Neural progenitor cell (in vitro differentiated cells): ENCODE measurements at places on chromosomes 6 and 20. TPM values are rescaled to one million over a fixed set of nuclear protein-coding genes. Genes with fewer than 3 reads are reported as not detected.

DNA sequence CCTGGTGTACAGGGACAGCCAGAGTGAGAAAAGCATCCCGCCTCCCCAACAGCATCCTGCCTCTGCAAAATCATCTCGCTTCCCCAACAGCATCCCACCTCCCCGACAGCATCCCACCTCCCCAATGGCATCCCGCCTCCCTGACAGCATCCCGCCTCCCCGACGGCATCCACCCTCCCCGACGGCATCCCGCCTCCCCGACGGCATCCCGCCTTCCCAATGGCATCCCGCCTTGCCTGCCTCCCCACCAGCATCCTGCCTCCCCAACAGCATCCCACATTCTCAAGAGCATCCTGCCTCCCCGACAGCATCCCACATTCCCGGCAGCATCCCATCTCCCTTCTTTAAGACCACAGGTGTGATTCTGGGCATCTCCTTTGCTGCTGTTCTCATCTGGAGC, 46.0 kb upstream of the NXT1 start:
- no peak overlapping the region for H3K27ac ChIP-seq
- no peaks in the 10 kb centered on the region for H3K27me3 ChIP-seq
- no peak overlapping the region for H3K4me3 ChIP-seq
- H3K4me1 ChIP-seq = no peaks in the 10 kb centered on the region

DNA sequence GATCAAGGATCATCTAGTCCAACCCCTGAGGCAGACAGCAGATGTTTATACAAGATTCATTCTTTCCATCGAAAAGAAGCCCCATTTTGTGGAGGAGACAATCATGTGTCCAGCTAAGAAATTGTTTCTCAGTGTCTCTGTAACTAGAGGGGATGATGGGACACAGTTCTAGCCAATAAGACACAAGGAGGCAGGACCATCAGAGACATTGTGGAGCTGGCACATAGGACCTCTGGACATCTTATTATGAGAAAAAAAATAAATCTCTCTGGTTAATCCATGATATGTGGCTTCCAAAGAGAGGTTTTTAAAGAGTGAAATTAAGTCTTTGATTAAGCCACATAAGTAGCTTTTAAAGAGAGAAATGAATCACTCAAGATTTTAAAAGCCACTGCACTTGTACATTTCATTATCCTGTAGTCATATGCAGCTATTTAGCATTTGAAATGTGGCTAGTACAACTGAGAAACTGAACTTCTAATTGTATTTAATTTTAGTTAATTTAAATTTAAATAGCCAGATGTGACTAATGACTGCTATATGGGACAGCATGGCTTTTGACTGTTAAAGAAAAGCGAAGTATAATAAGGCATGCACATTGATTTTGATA, 176.8 kb downstream of the TASP1 start:
- no peaks in the 10 kb centered on the region for H3K4me1 ChIP-seq
- no peaks in the 10 kb centered on the region for H3K36me3 ChIP-seq
- no peaks in the 10 kb centered on the region for H3K27me3 ChIP-seq
- DNase-seq = no peak
- no peak overlapping the region for H3K27ac ChIP-seq
- no peak overlapping the region for H3K4me3 ChIP-seq

DNA sequence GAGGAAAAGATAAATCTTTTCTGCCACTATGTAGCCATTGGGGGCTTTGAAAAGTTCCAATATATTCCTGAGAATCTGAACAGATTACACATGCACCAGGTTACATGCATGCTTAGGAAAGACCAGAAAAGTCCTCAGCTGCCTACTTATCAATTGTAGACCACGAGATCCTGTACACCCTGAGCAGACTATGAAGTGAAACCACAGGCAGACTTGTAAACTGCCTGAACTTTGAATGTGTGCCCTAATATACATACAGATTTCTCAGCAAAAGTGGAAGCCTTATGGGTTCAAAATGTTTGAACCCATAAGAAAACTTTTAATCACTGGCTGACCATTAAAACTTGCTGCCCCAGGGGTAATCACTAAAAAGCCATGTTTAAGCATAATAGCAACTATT, 273.5 kb upstream of the RUNX2 start:
- DNase-seq = no peak
- no peak overlapping the region for H3K4me3 ChIP-seq
- H3K27me3 ChIP-seq = no peaks in the 10 kb centered on the region
- H3K4me1 ChIP-seq = peaks cover 15% of the 10 kb centered on the region

DNA sequence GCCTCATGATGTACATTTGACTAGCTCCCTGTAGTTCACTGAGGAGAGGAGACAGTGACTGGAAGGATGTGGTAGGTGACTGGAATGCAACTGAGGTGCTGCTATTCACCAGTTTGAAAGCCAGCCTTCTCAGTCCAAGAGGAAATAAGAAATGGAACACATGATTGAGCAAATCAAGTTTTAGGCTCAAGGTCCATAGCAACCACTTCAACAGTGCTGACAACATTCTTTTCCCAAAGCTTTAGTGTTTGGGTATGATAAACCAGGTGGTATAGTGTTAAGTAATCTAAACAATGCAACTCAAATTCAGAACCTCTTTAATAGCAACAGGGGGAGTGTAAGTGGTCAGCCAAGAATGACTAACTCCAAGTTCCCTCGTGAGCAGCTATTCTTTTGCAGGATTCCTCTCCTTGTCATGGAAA, 9.2 kb downstream of the ZHX3 start:
- H3K4me1 ChIP-seq = no peaks in the 10 kb centered on the region
- H3K27me3 ChIP-seq = no peaks in the 10 kb centered on the region
- no peak overlapping the region for H3K4me3 ChIP-seq

Gene ADGRG6
- total RNA-seq = 0.39 and 0.93 TPM in 2 replicates

Gene SCUBE3
- total RNA-seq = 9.0 and 11.4 TPM in 2 replicates

DNA sequence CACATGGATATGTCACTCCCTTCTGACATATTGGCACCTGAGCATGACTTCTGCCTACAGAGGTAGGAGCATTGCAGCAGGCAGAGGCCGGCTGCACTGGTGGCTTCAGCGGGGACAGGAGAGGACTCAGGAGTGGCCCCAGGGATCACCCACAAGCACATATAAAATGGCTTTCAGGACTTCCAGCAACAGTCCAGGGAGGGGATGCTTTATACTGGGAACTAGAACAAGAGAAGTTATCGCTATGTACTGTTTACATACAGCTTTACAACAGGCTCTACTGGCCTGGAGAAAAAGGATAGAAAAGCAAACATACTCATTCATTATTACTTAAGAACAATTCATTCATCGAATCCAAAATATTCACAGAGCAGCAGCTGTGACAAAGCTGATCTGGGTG, 337.8 kb downstream of the THBS2 start:
- no peak for DNase-seq
- no peaks in the 10 kb centered on the region for H3K27me3 ChIP-seq
- no peaks in the 10 kb centered on the region for H3K4me1 ChIP-seq
- H3K36me3 ChIP-seq = no peaks in the 10 kb centered on the region
- H3K27ac ChIP-seq = no peak overlapping the region

Gene NNAT
- 0.37 TPM in 1 of 2 replicates, not detected in the other for total RNA-seq

Gene HLA-DPA1
- 1.5 and 2.8 TPM in 2 replicates for total RNA-seq

- H3K27ac ChIP-seq = no peak overlapping the region
- DNase-seq = no peak
- H3K4me1 ChIP-seq = peaks cover 9% of the 10 kb centered on the region
- H3K4me3 ChIP-seq = no peak overlapping the region
- H3K36me3 ChIP-seq = no peaks in the 10 kb centered on the region
These were observed 163.1 kb downstream of the IBTK start for GRCh38 chr6:82084324-82084920.

GRCh38 chr6:22149501-22150367, 147.1 kb downstream of the PRL start:
- no peak overlapping the region for H3K27ac ChIP-seq
- no peak overlapping the region for H3K4me3 ChIP-seq

GRCh38 chr6:100468016-100468622, 3.4 kb upstream of the SIM1 start:
- peaks cover 100% of the 10 kb centered on the region for H3K27me3 ChIP-seq
- peaks cover 19% of the 10 kb centered on the region for H3K4me1 ChIP-seq
- H3K36me3 ChIP-seq = no peaks in the 10 kb centered on the region
- no peak overlapping the region for H3K27ac ChIP-seq
- H3K4me3 ChIP-seq = no peak overlapping the region
- no peak for DNase-seq

GRCh38 chr6:134575221-134575620, 257.3 kb upstream of the SGK1 start:
- H3K4me1 ChIP-seq = no peaks in the 10 kb centered on the region
- no peaks in the 10 kb centered on the region for H3K36me3 ChIP-seq
- H3K4me3 ChIP-seq = no peak overlapping the region
- H3K27me3 ChIP-seq = no peaks in the 10 kb centered on the region

Gene SIM1
- not detected in 2 replicates for total RNA-seq

GRCh38 chr20:59786801-59787537, 146.5 kb downstream of the SYCP2 start:
- no peak overlapping the region for H3K27ac ChIP-seq
- DNase-seq = no peak
- H3K36me3 ChIP-seq = no peaks in the 10 kb centered on the region
- H3K4me1 ChIP-seq = peaks cover 4% of the 10 kb centered on the region

GRCh38 chr20:15594158-15594695, 979.0 kb downstream of the KIF16B start:
- H3K27me3 ChIP-seq = no peaks in the 10 kb centered on the region
- H3K36me3 ChIP-seq = no peaks in the 10 kb centered on the region
- no peak overlapping the region for H3K4me3 ChIP-seq
- no peaks in the 10 kb centered on the region for H3K4me1 ChIP-seq
- no peak for DNase-seq
- no peak overlapping the region for H3K27ac ChIP-seq

- H3K36me3 ChIP-seq = peaks cover 26% of the 10 kb centered on the region
- H3K27ac ChIP-seq = no peak overlapping the region
- no peaks in the 10 kb centered on the region for H3K4me1 ChIP-seq
These were observed 12.5 kb downstream of the WDR27 start for GRCh38 chr6:169689287-169689686.

DNA sequence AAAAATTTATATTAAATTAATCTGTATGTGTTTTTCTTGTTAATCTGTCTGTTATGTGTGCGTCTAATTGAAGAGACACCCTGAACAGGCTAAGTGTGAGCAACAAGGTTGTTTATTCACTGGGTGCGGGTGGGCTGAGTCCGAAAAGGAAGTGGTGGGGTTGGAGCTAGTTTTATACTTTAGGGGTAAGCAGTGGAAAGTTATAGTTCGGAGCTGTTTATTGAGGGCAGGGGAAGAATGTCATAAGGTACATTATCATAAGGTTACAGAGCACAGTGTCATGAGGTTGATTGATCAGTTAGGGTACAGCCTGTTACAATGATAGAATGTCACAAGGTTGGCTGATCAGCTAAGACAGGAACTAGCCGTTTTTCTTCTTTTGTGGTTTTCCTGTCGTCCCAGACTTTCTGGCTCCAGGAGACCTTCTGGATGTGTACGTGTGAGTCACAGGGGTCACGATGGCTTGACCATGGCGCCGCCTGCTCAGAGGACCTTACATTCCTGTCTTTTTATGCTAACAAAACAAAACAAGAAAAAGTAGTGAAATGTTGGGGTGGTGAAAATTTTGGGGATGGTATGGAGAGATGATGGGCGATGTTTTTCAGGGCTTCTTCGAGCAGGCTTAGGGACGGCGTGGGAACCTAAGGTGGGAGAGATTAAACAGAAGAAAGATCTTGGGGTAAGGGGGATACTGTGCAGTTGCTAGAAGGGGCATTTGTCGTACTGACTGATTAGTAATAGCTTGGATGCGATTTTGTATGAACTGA, 754.0 kb upstream of the ADGRB3 start:
- H3K27me3 ChIP-seq = no peaks in the 10 kb centered on the region
- H3K27ac ChIP-seq = no peak overlapping the region
- no peak for DNase-seq
- H3K4me3 ChIP-seq = no peak overlapping the region

Gene AGER
- total RNA-seq = 1.1 and 1.4 TPM in 2 replicates

Gene AHCY
- total RNA-seq = 184 and 269 TPM in 2 replicates

- no peak overlapping the region for H3K4me3 ChIP-seq
- DNase-seq = no peak
- no peaks in the 10 kb centered on the region for H3K27me3 ChIP-seq
- H3K36me3 ChIP-seq = no peaks in the 10 kb centered on the region
- H3K4me1 ChIP-seq = peaks cover 42% of the 10 kb centered on the region
These were observed 10.4 kb upstream of the IP6K3 start for GRCh38 chr6:33757113-33757512.

GRCh38 chr6:143965503-143966171, 42.4 kb downstream of the PLAGL1 start:
- peaks cover 95% of the 10 kb centered on the region for H3K4me1 ChIP-seq
- no peak overlapping the region for H3K27ac ChIP-seq
- no peaks in the 10 kb centered on the region for H3K36me3 ChIP-seq

- H3K27ac ChIP-seq = no peak overlapping the region
- no peak overlapping the region for H3K4me3 ChIP-seq
- no peak for DNase-seq
- H3K36me3 ChIP-seq = no peaks in the 10 kb centered on the region
- H3K27me3 ChIP-seq = no peaks in the 10 kb centered on the region
These were observed 82.5 kb upstream of the ID4 start for GRCh38 chr6:19754686-19755085.

Gene TEAD3
- total RNA-seq = 9.7 and 23.5 TPM in 2 replicates

GRCh38 chr6:111589366-111589765, 16.3 kb downstream of the TRAF3IP2 start:
- no peaks in the 10 kb centered on the region for H3K27me3 ChIP-seq
- DNase-seq = no peak
- H3K4me3 ChIP-seq = no peak overlapping the region
- no peaks in the 10 kb centered on the region for H3K36me3 ChIP-seq

- H3K4me3 ChIP-seq = no peak overlapping the region
- H3K27ac ChIP-seq = no peak overlapping the region
- no peaks in the 10 kb centered on the region for H3K27me3 ChIP-seq
- no peaks in the 10 kb centered on the region for H3K36me3 ChIP-seq
These were observed 64.9 kb downstream of the C6orf58 start for GRCh38 chr6:127641905-127642304.

- no peaks in the 10 kb centered on the region for H3K27me3 ChIP-seq
- no peaks in the 10 kb centered on the region for H3K4me1 ChIP-seq
- no peak overlapping the region for H3K4me3 ChIP-seq
- no peaks in the 10 kb centered on the region for H3K36me3 ChIP-seq
These were observed 79.7 kb downstream of the OGFRL1 start for GRCh38 chr6:71368284-71368683.

- H3K27ac ChIP-seq = no peak overlapping the region
- DNase-seq = no peak
- H3K36me3 ChIP-seq = no peaks in the 10 kb centered on the region
- no peaks in the 10 kb centered on the region for H3K27me3 ChIP-seq
- no peak overlapping the region for H3K4me3 ChIP-seq
- H3K4me1 ChIP-seq = peaks cover 40% of the 10 kb centered on the region
These were observed 14.9 kb downstream of the CCDC167 start for GRCh38 chr6:37484786-37485170.

Gene SAYSD1
- total RNA-seq = 8.2 and 10.8 TPM in 2 replicates

DNA sequence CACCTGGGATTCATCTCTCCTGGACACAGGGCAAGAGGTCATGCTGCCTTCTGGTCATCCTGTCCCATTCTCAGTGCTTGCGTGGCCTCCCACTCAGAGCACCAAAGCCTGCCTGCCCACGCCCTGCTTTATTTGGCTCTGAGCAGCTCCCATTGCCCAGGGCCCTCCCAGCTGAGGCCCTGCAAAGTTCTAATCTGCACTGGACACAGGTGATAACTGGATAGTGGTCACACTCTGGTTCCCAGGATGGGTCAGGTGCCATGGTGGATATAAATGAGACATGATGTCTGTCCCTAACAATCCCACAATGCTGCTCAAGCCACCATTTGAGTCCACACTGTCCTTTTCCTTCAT, 39.5 kb downstream of the CPXM1 start:
- H3K4me1 ChIP-seq = peaks cover 17% of the 10 kb centered on the region
- H3K36me3 ChIP-seq = no peaks in the 10 kb centered on the region
- no peaks in the 10 kb centered on the region for H3K27me3 ChIP-seq
- H3K4me3 ChIP-seq = no peak overlapping the region
- H3K27ac ChIP-seq = no peak overlapping the region
